ENCODE measurements at places on chromosomes 7 and 10. TPM values are rescaled to one million over a fixed set of nuclear protein-coding genes. Genes with fewer than 3 reads are reported as not detected.

DNA sequence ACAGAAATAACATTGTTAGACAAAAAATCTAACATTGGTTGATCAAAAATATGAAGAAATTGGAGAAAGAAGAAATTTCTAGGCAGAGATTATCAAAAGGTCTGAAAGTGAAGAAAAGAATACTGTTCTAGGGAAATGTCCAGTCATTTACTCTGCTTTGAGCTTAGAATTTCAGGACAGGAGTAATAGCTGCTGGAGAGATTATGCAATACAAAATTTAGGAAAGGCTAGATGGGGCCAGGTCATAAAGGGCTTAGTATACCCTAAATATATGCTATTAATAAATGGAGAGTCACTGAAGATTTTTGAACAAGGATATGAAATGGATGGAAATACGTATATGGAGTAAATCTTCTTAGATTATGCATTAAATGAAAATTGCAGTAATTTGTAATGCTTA, 279.2 kb downstream of the CACNA2D1 start:
- no peak for DNase-seq

DNA sequence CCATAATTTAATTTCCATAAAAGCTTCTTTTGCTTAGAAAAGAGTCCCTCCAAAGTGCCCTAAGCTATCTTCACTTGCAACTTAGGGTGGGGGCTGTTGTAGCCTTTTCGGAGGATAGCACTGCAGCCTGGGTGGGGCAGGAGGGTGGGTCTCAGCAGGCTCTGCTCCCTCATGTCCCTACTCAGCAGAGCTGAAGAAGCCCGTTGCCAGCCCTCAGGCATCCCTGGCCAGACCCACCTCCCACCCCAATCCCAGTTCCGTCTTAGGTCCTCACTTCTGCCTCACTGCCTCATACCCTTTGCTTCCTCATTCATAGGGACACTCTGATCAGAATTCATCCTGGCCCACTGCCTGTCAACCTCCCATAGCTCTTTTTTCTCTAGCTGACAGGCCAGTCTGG, 99.8 kb upstream of the ZMIZ1 start:
- no peak for DNase-seq

DNA sequence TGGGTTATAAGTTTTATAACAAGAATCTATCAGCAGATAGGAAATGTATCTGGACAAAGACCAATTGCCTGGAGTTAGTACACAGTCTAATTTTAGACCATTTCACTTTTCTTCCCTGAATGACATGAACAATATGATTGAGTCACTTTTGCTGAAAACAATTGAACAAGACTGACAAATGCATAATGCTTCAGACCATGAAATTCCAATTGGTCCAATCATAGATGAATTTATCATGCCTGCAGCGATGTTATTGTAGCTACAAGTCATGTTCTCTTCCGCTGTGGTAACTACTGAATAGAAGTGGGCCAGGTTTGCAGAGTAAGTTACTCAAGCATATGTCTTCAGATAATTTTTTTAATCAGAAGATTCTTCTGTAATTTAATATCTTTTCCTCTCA, 73.4 kb downstream of the VSTM2A start:
- no peak for DNase-seq

GRCh38 chr7:16711730-16712129, 41.8 kb upstream of the TSPAN13 start:
- no peak for DNase-seq

GRCh38 chr7:90425376-90425775, 22.1 kb downstream of the CLDN12 start:
- DNase-seq: no peak

DNA sequence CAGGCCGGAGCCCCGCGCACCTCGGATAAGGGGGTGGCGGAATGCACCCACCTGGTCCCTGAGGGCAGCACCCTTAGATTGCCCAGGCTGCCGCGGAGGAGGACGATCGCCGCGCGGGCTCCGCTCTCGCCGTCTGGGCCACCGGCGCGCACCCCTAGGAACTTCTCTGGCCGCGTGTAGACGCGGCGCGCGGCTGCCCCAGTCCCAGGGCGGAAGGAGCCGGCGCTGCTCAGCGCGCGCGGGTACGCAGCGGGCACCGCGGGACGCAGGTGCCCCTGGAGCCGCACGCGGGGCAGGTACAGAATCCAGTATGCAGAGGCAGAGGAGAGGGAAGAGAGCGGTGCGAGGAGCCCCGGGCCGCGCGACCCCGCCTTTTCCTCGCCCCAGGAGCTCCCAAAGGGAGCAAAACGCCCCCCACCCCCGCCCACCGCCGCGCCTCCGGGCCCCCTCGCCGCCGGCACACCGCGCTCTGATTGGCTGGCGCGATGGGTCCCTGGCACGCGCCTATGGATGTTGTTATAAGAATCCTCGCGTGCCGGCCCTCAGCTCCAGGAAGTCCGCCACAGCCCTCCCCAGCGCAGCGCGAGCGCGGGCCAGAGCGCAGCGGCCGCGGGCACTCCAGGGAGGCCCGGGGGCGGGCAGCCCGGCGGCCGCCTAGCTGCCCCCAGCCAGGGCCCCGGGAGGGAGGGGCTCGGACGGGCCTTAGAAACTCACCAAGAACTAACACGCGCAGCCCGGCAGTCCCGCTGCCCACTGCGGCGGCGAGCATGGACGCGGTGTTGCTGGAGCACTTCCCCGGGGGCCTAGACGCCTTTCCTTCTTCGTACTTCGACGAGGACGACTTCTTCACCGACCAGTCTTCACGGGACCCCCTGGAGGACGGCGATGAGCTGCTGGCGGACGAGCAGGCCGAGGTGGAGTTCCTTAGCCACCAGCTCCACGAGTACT, at the start of gene PTF1A:
PTF1A (plus strand) TSS at position 549 of the 948 bp plus-strand sequence; CDS start at position 768, 219 bp downstream.
- DNase-seq: no peak

- no peak for DNase-seq
These were observed 218.1 kb downstream of the MAD1L1 start for GRCh38 chr7:2014391-2015241.

- DNase-seq: no peak
These were observed 93.5 kb downstream of the DYNC1I1 start for GRCh38 chr7:95865716-95866371.

GRCh38 chr7:42548816-42549611, 312.0 kb upstream of the GLI3 start:
- no peak for DNase-seq

- no peak for DNase-seq
These were observed 28.8 kb upstream of the ZNF488 start for GRCh38 chr10:47412869-47413268.

GRCh38 chr7:27160145-27160545, 3.7 kb upstream of the HOXA7 start:
- no peak for DNase-seq

- no peak for DNase-seq
These were observed 874 bp downstream of the BAIAP2L1 start for GRCh38 chr7:98399890-98400541.

DNA sequence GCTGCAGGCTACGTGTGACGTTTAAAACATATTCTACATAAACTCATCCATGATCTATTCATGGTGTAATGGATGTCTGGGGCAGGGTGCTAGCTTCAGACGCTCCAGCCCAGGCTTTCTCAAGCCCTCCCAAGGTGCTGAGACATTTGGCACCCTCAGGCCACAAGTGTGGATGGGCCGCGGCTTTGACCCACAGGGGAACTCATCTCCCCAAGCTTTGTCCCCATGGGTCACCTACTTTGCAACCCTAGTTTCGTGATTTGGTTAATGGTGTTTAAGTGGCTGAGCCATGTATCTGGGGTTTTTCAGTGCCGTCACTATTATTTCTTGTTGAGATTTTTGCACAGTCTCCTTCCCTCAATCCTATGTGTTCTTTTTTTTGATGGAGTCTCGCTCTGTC, 66.0 kb downstream of the GRK5 start:
- no peak for DNase-seq

- no peak for DNase-seq
These were observed 196.3 kb downstream of the SNX10 start for GRCh38 chr7:26487780-26488515.

- DNase-seq: no peak
These were observed 28.2 kb downstream of the PTPRE start for GRCh38 chr10:127935071-127935561.

DNA sequence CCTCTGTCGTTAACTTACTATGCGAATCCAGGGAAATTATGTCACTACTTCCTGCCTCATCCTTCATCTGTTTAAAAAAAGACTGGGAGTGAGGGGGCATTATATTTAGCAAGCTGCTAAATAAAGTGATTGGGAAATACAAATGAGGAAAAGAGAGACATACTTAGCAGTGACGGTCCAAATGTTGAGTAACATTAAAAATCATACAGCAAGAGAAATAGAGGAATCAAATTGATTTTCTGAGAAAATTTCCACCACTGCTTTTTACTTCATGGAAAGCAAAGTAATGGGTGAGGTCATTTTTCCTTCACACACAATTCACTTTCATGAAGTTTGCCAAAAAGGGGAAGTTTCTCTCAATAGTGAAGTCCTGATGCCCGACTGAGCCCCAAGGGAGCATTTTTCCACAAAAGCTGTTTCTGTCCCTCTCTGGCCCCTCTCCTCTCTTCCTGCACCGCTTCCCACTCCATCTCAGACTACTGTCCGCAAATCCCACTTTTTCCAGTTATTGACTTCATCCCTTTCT, 61.9 kb upstream of the ADO start:
- DNase-seq: no peak

DNA sequence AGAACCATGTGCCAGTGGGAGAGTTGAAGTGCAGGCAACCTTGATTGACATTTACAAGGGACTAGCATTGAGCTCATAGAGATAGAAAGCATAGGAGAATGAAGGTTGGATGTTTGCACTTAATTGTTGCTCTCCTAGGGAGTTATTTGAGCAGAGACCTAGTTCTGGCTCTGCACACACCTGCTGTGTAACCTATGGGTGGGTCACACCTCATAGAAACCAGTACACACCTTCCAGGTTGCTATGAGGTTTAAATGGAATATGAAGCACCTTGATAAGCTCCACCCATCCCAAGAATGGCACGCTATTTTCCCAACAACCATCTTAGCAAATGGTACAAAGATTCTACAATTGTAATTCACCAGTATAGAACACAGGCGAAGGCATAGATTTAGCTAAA, 86.2 kb upstream of the AOAH start:
- DNase-seq: no peak

DNA sequence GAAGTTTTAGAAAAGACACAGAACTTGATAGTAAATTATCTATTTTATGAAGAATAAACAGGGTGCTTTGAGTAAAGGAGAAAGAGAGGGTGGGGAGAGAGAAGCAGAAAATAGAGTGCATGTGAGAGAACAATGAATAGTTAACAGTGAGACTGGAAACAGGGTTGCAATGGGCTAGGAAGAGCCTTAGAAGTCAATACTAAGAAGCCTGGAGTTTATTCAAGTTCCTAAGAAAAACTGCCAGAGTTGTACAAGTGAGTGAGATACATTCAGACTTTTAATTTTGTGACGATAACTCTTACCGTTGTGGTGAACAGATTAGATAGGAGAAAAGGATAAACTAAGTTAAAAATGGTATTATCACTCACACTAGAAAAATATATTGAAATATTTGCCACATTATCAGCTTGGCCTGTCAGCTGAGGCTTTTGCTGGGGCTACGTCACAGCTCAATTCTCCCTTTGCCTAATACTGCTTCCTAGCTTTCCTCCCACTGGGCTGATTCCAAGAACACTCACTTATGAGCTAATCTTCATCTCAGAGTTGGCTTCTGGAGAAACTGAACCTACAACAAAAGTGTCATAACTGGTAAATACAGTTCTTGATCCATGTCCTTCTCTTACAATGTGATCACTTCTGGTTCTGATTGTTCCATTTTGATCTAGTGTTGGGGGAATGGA, 92.7 kb downstream of the SEMA3D start:
- no peak for DNase-seq

DNA sequence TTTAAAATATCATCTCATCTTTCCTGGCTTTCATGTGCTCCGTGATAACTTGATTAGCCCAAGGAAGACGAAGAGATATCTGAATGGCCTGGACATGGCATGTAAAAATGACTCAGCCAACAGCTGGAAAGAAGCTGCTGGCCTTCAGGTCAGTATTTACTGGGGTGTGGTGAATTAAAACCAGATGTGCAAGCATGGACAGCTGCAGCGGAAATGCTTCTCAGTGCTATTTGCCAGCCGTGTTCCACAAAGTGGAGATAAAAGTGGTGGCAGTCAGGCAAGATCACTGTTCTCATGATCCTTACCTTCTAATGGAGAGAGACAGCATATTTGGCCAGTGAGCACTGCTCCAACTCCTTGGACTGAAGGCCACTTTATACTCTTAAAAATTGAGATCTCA, 203.1 kb upstream of the VSTM2A start:
- no peak for DNase-seq

GRCh38 chr10:80382989-80383388, 25.4 kb upstream of the PRXL2A start:
- peak; percentile 61 for DNase-seq

GRCh38 chr10:32132357-32132946, 76.2 kb upstream of the KIF5B start:
- DNase-seq: no peak

GRCh38 chr10:78520737-78521430, 487.2 kb downstream of the RPS24 start:
- no peak for DNase-seq

- DNase-seq: no peak
These were observed 13.3 kb downstream of the PARP12 start for GRCh38 chr7:140049339-140050024.

The CALHM3 gene
- not detected for total RNA-seq

The SLC26A5 gene
- not detected for total RNA-seq

The ZNF487 gene
- 8.9 TPM for total RNA-seq

The ETV1 gene
- not detected for total RNA-seq

The PDE6C gene
- total RNA-seq: not detected

The CLCN1 gene
- not detected for total RNA-seq

The TUBB8 gene
- total RNA-seq: not detected

The AGMO gene
- not detected for total RNA-seq

The FAM13C gene
- not detected for total RNA-seq

The TAC1 gene
- total RNA-seq: not detected

All from CD8-positive, alpha-beta T cell (primary cell).